D341Med (cell line): ENCODE measurements at places on chromosomes 1 and 21.

DNA sequence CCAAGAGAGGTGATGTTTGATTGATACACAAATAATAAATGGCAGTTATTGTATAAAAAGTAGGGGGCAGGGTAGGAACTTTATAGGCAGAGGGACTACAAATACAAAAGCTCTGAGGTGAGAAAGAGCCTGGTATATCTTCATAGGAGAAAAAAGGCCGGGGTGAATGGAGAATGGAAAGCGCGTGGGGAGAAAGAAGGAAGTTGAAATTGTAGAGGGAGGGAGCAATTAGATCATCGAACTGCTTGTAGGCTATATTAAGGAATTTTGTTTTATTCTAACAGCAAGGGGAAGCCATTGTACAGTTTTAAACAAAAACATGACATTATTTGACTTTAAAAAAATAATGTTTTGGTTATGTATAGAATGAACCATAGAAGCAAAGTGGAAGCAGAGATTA, 147.4 kb downstream of the PDE4B start:
- DNase-seq: no peak

GRCh38 chr1:89098857-89099256, 27.1 kb downstream of the GBP2 start:
- no peak for DNase-seq

- DNase-seq: no peak
Observed at GRCh38 chr21:17759511-17760178, 59.5 kb downstream of the C21orf91 start.

DNA sequence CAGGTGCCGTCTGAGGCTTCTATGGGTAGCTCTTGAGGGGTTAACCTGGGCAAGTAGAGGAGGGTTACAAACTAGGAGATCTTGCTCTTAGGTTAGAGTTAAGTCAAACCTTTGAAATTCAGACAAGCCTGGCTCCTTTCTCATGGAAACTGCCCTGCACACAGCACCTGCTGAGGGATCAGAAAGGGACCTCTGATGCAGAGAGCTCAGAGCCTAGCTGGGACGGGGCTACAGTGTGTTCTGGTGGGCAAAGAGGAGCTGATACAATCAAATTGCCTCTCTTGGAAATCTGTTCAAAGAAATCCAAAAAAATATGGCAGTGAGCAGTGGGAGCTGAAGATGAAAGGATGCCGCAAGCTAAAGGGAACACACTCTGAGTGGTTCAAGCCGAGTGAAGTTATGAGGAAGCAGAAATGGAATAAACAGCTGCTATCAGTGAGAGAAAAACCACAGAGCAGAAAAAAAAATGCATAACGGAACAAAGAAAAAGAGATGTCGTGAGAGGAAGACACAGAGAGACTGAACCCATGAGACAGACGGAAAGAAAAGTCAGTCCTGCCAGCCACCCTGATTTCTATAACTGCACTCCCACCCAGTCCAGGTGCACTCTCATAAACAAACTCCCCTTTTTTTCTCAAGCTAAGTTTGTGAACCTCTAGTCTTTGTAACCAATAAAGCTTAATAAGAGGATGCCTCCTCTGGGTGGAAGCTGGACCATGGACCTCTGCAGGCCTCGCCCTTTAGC, 26.6 kb downstream of the PAFAH2 start:
- no peak for DNase-seq

- DNase-seq: no peak
Observed at GRCh38 chr1:226044514-226045101, 17.9 kb upstream of the H3-3A start.

DNA sequence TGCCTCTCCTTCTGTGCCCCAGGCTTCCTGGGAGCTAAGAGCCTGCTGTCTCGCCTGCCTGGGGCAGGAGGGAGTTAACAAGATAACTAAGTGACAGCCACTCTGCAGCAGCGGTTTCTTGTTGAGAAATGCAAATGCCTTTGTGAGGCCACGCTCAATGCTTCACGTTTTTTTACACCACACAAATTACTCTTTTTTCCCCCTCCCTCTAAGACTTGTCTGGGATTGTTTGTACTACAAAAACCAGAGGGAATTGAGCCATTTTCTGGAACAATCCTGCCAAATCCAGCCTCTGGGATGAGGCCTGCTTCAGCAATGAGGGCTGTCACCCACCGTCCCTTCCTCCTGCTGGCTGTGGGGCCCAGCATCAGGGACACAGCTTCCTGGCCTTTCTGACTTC, 119.6 kb downstream of the ACTL8 start:
- no peak for DNase-seq

- no peak for DNase-seq
Observed at GRCh38 chr1:156214024-156214748, 1.4 kb downstream of the PMF1 start.

DNA sequence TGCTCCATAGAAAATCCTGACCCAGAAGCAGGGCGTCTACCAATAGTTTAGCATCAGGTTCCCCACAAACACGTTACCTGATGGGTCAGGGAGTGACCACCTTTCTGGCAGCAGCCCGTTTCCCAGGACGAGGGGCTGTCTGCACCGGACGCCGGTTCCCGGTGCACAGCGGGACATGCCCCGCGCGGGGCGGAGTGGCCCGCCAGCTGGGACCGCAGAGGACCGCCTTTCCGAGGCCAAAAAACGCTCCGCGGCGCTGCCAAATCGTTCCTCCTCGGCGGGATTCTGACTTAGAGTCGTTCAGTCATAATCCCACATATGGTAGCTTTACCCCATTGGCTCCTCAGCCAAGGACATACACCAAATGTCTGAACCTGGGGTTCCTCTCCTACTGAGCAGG, 126.1 kb downstream of the LIPI start:
- DNase-seq: no peak

DNA sequence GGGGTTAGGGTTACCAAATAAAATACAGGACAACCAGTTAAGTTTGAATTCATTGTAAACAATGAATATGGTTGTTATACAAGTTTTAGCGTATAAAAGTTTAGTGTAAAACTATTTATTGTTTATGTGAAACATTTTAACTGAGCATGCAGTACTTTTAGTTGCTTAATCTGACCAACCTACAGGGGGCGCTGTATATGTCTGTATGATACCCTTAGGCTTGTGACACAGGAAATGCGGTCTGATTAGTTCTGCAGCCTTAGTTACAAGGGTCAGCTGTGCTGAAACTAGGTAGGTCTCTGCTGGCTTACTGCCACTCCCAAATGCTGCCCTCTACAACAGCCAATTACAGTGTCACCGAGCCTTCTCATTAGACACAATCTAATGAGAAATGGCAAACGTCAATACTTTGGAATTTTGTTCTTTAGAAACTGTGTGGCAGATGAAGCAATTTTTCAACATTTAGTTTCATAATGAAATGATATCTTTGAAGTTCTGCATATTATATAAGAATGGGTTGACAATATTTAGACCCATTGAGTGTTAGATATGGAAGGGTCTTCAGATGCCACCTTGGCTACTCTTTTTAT, 56.2 kb downstream of the NTNG1 start:
- no peak for DNase-seq

DNA sequence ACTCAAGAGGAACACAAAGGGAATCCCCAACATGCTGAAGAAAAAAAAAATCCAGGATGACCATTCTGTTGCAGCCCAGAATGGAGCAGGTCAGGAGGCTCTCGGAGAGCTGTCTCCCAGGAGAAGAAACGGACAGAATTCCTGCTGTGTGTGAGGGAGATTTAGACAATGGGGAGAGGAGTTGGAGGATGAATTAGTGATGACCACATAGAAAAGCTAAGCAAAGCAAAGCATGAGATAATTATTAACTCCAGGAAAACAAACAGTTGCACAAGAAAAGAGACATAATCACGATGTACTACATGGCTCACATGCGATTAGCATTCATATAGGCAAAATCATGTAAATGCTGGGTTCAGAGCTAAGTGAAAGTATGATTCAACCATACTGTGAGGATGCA, 61.1 kb upstream of the SMYD2 start:
- DNase-seq: no peak

- DNase-seq: no peak
Observed at GRCh38 chr1:206930210-206930798, 8.6 kb upstream of the FCMR start.

DNA sequence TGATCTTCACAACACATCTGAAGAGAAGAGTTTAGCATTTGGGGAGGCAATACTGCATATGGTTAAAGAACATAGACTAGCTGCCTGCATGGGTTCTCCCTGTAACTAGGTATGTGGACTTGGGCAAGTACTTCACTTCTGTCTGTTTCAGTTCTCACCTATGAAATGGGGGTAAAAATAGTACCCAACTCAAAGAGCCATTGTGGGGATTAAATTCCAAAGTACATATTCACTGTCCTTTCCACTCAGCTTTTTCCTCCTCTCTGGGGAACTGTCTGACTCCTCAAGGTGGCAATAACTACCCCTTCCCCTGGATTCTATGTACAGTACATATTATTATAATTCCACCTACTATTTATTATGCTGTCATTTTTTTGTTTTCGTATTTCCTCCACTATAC, 44.7 kb downstream of the USP24 start:
- DNase-seq: no peak

DNA sequence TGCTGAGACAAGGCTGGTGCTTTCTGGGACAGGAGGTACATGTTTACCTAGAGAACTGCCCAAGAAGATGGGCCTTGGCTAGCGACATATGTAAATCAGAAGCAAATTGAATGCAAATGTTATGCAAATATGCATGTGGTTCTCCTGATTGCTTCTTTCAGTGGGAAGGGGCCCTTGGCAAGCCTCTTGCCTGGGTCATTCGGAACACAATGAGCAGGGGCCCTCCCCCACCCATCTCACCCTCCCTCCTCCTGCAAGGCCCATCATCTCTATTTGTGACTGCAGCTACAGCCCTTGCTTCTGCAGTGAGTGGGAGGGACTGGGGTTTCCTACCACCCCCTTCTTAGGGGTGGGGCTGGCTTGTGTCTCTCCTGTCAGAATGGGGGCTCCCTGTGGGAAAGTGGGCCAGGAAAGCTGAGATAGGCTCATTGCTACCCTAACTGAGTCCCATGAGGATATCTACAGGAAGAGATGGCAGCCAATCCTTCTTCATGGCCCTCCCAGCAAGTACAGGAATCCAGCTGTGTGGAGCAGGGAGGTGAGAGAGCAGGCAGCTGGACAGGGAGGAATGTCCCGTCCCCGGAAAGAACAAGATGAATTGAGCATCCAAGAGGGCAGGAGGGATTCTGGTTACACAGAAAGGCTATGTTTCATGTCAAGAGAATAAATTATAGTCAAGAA, 31.0 kb downstream of the FOXD2 start:
- DNase-seq: no peak

DNA sequence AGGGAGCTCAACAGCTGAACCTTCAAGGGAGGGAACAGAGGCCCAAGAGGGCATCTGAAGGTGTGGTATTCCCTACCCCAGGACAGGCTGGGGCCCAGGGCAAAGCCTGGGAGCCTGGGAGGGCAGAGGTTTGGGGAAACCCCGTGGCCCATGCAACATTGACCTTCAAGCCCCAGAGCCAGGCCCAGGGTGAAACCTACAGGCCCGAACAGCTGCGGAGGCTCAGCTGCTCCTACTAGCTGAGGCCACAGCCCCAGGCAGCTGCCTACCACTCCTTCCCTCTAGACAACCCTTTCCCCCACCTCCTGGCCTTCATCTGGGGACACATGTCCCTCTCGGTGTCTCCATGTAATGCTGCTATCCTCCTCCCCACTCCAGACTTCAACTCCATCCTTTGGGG, 3.2 kb downstream of the LAD1 start:
- DNase-seq: no peak

- DNase-seq: no peak
Observed at GRCh38 chr1:66346057-66346795, 187.7 kb upstream of the SGIP1 start.

DNA sequence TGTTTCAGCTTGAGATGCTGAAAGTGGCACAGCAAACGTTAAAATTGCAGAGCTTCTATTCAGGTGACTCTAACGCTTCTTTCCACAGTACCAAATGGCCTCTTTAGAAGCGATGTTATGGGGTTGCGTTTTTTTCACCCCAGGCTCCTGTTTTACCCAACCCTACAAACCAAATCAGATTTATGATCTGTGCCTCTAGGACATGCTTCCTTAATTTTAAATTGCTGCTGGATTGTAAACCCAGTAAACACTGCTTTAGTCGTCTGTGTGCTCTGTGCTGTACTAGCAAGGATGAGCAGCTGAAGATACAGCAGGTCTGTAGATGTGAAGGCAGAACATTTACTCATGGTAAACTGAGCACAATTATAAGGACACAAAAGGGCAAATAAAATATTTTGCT, 13.0 kb downstream of the KCNK2 start:
- DNase-seq: no peak

DNA sequence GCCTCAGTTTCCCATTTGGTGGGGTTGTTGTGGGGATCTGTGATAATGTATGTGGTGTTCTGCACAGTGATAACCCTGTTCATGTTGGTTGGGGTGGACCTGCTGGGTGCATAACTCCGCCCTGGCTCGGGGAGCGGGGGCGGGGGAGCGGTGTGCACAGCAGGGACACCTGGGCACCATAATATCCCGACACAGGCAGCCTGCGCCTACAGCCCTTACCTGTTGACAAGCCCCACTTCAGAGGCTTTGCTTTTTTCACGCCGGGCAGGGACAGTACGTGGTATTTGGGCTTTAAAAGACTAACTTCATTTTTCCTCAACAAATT, 48.0 kb upstream of the ACOT11 start:
- DNase-seq: no peak

DNA sequence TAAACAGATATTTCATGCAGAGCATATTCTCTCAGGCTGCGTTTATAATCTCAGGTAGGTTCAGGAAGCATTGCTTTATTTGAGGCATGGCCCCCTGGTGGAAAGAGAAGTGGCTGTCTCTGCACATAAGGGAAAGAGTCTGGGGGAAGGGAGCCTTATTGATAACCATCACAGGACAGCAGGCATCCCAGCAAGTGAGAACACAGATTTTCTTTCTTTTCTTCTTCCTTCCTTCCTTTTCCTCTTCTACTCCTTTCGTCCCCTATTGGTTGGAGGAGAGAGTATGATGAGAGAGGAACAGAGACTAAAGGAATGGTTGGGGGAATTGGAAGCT, 21.9 kb downstream of the TSNAX start:
- DNase-seq: peak; percentile 63

GRCh38 chr1:228268881-228269265, 61.0 kb downstream of the OBSCN start:
- peak; percentile 15 for DNase-seq

- DNase-seq: no peak
Observed at GRCh38 chr21:41153443-41153842, 14.5 kb upstream of the BACE2 start.

- no peak for DNase-seq
Observed at GRCh38 chr1:210624722-210625121, 296.0 kb downstream of the HHAT start.

GRCh38 chr1:30329263-30329753, 394.1 kb downstream of the MATN1 start:
- no peak for DNase-seq

- no peak for DNase-seq
Observed at GRCh38 chr21:26920055-26920454, 46.8 kb downstream of the ADAMTS5 start.

- no peak for DNase-seq
Observed at GRCh38 chr1:232766904-232767303, 38.3 kb upstream of the MAP10 start.
